ENCODE measurements at places on chromosomes 1 and 21.
A peak's percentile ranks its signal among the peaks of the same experiment; 100 is the strongest.

DNA sequence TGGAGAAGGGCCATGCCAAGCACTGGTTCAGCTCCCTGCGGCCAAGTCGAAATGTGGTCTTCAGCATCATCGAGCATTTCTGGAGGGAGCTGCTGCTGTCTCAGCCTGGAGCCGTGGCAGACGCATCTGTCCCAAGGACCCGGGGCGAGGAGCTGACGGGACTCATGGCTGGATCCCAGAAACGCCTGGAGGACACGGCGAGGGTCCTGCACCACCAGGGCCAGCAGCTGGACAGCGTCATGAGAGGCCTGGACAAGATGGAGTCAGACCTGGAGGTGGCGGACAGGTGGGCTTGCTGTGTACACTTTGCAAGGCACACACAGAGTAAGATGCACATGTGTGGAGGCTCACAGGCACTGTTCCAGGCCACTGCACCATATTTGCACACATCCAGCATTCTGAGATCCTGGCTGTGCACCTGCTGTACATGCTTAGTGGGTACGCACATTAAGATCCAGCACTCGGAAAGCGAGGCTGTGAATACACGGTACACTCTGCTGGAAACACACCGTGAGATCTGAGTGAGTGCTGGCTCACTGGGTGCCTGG lies 12.8 kb downstream of the SNAP47 start:
- DNase-seq = no peak

GRCh38 chr1:238465449-238465848 lies 574.7 kb upstream of the ZP4 start:
- DNase-seq = no peak

GRCh38 chr1:221097479-221098281 lies 218.4 kb downstream of the HLX start:
- no peak for DNase-seq

DNA sequence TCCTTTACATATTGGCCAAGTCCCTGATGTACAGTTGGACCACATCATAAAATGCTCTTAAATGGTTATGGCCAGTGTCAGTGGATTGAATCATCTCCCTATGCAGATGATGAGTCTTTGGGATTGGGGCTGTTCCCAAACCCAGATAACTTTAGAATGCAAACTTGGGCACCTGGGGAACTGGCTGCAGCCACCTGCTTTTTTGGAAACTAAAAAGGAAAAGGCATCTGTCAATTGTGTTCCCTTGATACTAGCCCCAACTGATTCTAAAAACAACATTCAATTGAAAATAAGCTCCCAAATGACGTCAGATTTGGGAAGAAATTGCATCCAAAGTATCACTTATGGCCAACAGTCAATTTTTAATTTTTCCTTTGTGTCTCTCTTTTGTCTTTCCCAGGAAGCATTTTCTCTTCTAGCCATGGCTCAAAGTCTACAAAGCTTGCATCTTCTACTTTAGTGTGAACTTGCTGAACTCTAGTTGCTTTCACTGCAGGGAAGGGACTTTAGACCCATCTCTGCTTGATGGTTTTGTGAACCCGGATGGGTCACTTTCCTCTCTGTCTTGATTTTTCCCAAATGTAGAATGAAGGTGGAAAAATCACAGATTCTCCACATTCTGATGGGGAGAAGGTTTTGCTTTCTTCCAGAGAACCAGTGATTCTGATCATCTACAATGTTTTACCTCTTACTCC lies 402.3 kb upstream of the USP24 start:
- no peak for DNase-seq

GRCh38 chr1:78047631-78048030 lies 1.9 kb downstream of the GIPC2 start:
- no peak for DNase-seq

- no peak for DNase-seq
Observed at GRCh38 chr21:15034126-15034853, 30.5 kb downstream of the NRIP1 start.

DNA sequence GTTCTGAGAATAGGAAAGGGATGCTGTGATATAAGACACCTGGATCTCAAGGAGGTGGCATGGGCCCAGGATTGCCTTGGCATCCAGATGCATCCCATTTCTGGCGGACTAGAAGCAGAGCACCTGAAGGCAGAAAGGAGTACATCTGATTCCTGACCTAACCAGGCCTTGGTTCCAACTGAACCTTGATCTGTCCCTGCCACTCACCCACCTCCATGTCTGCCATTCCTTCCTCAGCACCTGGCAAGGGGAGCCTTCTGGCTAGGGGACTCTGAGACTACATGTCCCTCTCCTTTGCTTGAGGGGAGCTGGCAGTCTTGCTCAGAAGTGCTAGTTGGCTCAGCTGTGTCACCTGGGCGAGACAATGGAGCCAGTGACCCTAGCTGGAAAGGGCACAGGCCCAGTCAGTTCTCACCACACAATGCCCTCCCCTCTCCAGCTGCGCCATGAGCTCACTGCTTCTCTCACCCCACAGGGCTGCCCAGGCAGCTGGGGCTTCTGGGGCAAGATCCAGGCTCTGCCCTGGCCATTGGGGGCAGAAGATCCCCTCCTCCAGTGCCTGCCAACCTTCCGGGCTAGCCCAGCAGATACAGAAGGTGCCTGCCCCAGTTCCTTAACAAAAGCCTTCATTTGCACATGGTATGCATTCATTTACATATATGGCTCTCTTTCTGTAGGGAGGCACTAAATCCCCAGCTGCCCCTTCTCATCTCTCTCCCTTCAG lies 2.9 kb downstream of the IGSF8 start:
- DNase-seq = no peak

DNA sequence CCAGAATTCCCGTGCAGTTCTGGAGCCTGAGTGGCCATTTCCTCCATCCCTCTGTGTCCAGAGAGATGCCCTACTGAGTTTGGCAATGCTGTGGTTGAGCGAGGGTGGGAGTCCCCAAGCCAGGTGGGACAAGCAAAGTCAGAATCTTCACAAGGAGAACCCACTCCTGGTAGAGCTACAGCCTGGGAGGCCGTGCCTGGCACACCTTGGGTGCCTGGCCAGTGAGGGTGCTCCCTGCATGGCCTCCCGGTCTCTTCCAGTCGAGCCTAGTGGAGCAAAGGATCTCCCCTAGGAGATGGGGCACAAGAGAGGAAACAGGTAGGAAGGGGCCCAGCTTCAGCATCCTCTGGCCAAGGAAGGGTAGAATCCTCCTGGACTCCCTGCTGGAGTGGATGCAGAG lies 57.9 kb downstream of the H3-3A start:
- no peak for DNase-seq

GRCh38 chr1:40014812-40015594 lies 25.5 kb upstream of the CAP1 start:
- DNase-seq = peak; percentile 19

DNA sequence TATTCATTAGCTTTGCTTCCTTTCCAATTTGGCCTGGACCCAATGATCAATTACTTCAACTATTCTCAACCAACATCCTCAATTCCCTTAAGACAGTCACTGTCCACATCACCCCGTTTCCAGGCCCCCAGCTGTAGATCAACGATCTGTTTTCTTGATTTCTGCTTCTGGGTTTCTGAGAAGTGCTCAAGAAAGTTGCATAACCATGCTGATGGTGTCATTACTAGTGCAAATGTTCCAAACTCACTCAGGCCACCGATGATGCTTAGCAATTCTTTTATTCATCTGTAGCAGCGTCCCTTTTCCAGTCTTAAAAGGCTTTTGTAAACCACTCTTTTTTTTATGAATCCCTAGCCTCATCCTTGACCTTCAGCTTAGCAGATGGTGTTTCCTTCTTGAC lies 155.8 kb upstream of the PTGFR start:
- no peak for DNase-seq

GRCh38 chr1:210556475-210556874 lies 227.8 kb downstream of the HHAT start:
- DNase-seq = no peak

DNA sequence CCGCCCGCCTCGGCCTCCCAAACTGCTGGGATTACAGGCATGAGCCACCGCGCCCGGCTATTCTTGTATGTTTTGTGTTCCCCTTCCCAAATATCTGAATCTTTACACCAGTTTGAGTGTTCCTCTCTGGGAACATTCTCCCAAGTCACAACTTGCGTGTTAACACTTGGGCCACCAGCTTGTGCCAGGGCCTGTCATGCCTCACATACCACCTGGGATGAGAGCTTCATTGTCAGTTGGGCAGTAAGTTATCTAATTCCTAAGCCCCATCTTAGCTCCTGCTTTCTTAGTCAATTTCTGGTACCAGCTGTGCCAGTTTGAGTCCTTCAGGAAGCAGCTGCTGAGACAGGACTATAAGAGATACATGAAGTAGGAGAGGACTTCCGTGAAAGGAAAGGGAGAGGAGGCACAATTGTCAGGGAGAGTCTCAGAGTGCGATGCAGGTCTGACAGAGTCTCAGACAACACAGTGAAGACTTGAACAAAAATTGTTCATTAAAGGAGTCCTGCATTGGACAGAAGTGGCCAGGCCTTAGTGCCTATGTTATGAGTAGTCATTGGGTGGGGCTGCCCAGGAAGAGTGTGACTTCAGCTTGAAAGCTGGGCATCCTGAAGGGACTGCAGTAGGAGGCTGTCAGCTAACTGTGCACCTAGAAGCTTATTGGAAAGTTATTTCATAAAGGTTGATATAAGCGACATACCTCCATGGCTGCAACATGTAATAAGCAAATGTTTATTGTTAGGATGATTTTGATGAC lies 17.3 kb downstream of the ZFYVE9 start:
- no peak for DNase-seq

DNA sequence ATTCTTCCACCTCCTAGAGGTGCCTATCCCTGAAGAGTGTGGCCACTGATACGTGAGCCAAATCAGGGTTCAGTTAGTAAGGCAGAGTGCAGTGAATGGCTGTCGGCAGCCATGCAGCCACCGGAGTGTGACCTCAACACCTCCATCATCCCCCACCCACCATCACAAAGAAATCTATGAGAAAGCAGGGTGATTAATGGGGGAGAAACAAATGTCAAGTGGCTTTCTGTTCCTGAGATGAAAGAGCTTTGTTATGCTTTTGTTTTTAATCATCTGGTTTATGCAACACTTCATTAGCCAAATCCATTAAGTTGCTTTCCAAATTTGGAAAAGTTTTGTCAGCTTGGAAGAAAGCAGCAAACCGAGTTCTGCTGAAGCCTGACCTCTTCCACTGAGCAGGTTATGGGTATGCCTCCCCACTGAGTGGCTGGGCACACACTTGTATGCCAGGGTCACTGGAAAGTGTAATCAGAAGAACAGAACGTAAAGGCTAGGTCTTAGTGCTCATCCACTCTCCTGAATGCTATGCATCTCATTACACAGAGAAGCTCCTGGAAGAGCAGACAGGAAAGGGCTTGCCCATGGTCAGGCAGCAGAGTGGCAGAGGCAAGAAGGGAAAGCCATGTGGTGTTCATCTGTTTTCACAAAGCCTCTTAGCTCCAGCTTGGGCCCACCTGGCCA lies 57.1 kb upstream of the ATP1B1 start:
- peak; percentile 72 for DNase-seq

DNA sequence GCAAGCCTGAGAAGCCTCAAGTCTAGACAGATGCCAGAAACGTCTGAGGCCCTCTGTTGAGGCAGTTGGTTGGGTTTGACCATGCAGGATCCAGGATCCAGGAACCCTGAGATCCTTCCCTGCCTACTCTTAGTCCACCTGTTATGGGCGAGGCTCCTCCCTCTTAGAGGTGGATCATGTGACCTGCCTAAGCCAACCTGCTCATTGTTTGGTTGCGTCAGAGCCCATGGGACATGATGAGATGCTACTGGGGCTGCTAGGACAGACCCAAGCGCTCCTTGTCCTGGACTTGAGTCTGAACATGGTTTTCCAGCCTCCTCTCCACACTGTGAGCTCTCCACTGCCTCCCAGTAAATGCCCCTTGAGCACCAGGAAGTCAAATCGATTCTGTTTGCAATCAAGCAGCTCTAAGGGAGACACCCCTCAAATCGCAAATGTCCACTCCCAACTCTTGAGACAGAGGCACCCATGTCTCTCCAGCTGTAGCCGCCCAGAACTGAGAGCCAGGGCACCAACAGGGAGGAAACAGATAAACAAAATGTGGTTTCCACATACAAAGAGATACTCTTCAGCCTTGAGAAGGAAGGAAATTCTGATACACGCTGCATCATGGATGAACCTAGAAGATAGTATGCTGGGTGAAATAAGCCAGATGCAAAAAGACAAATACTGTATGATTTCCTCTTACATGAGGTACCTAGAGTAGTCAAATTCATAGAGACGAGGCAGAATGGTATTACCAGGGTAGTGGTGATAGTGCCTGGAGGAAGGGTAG lies 31.7 kb upstream of the WNT4 start:
- DNase-seq = no peak

GRCh38 chr1:153978274-153978909 lies 918 bp upstream of the JTB start:
- DNase-seq = no peak

DNA sequence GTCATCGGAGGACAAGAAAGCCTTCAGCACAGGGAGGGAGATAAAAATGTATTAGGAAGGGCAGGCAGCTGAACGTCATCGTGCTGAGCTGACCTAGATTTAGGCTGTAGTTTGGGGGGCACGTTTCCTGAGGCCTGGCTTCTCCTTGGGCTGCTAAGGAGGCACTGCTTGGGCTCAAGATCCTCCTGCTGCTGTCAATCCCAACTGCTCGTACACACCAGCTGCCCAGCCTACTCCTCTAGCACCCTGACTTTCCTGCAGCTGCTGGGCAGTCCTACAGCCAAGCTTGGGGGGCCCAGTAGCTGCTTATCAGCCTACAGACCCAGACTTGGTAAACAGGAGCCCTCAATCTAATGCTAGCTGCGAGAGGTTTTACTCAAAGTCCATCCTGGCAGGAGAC lies 6.2 kb downstream of the TMEM35B start:
- no peak for DNase-seq

DNA sequence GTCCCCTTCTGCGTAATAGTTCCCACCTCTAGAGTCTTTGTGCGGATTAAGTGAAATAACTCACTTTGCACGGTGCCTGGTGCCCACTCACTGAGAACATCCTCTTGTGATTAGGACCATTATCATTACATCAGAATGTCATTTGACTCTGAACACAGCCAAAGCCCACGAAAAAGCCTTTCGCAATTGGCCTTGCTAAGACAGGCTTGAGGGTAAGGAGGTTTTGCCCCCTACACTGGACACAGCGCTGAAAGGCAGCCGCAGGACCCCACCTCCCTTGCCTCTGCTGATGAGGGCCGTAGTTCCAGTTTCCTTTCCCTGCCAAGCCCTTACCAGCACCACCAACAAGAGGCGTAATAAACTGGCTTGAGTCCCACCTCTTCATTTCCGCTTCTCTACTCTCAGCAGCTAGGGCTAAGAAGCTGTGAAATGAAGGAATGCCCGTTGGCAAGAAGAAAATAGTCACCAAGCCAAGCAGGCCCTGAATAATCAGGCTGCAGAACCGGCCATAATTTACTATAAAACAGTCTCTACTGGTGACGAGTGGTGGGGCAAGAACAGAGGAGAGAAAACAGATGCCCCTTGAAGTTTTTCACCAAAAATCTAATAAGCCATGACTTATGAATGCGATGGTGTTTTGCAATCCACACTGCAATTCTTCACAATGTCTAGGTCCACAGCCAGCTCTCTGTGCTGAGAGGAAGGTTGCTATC lies 53.1 kb downstream of the SH3GLB1 start:
- no peak for DNase-seq

Data from activated CD4-positive, alpha-beta T cell treated with anti-CD3 and anti-CD28 coated beads for 36 hours (primary cell).